ENCODE measurements at places on chromosomes 7 and 10.

GRCh38 chr7:85222522-85222921 is 35.7 kb upstream of the SEMA3D start:
- DNase-seq, result no peak

GRCh38 chr10:23869548-23869947 is 339.4 kb upstream of the KIAA1217 start:
- DNase-seq, result no peak

DNA sequence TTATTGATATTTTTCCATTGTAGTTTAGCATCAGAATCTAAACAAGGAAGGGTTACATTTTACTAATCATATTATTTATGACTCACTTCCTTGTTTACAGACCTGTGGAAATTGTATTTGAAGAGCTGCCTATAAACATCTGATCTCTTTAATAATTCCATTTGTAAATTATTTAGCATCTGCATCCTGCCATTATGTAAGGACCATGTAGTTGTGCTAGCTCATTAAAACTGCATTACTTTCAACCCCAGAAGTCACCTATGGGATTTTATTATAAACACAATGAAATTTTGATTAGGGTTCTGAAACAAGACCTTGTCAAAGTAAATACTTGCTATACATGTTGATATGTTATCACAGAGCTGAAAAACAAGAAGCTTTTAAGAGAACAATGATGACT is 146.8 kb upstream of the SLC26A5 start:
- no peak for DNase-seq

GRCh38 chr10:30313579-30314350 is 35.3 kb downstream of the MTPAP start:
- DNase-seq, result no peak

DNA sequence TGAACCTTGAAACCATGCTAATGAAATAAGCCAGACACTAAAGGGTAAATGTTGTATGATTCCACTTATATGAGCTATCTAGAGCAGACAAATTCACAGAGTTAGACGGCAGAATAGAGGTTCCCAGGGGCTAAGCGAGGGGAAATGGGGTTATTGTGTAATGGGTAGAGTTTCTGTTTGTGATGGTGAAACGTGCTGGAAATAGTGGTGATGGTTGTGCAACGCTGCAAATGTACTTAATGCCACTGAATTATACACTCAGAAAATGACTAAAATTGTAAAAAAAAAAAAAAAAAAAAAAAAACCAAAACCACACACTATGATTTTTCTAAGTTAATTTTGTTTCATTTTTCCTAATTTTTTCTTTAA is 30.0 kb downstream of the SFXN4 start:
- peak; percentile 28 for DNase-seq

Data from stimulated activated CD4-positive, alpha-beta T cell treated with anti-CD3 and anti-CD28 coated beads, Interleukin-1b, Interleukin-23, amount 100 ng/mL, for 48 hours (primary cell).